ENCODE measurements at places on chromosomes 16 and 17.
A peak's percentile ranks its signal among the peaks of the same experiment; 100 is the strongest.

GRCh38 chr16:85091522-85091910 is 20.8 kb downstream of the CIBAR2 start:
- no peak overlapping the region for H3K4me3 ChIP-seq
- peaks cover 33% of the 10 kb centered on the region for H3K4me1 ChIP-seq
- peaks cover 47% of the 10 kb centered on the region for H3K36me3 ChIP-seq

DNA sequence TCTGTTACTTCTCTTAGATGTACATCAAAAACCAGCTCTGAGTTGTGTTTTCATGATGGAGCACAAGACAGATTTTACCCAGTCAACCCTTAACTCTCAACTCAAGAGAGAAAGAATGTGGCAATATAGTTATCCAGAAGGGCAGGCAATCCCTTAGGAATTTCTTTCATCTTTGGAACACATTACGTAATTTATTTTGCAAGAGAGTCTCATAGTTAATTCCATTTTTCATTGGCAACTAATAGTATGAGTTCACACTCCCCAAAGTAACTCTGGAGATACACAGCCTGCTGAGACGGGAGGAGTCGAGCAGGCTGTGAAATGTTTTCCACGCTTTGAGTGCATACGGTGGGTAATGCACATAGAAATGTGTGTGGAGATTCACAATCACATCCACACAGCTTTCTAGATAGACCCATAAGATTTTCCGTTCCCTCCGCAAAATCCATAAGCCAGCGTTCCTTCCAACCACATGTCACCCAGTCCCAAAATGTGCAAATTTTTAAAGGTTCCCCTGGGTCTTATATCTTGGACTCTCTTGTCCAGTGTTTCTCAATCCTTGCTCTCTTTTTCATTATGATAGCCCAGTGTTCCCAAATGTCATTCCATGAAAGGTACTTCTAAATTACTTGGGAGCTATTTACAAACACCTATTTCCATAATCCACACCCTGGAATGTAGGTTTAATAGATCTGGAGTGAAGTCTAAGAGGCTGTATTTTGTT is 8.4 kb upstream of the CDRT4 start:
- H3K27ac ChIP-seq, result no peak overlapping the region
- H3K27me3 ChIP-seq, result no peaks in the 10 kb centered on the region
- H3K4me3 ChIP-seq, result no peak overlapping the region
- no peaks in the 10 kb centered on the region for H3K36me3 ChIP-seq
- no peaks in the 10 kb centered on the region for H3K4me1 ChIP-seq

GRCh38 chr17:76353004-76353598 is 615 bp downstream of the PRPSAP1 start:
- DNase-seq, result no peak
- H3K27ac ChIP-seq, result no peak overlapping the region
- no peaks in the 10 kb centered on the region for H3K27me3 ChIP-seq
- H3K4me3 ChIP-seq, result peak overlapping the region; percentile 56
- no peaks in the 10 kb centered on the region for H3K36me3 ChIP-seq

GRCh38 chr17:66555605-66556004 is 253.2 kb downstream of the PRKCA start:
- no peaks in the 10 kb centered on the region for H3K4me1 ChIP-seq
- no peak overlapping the region for H3K27ac ChIP-seq
- H3K27me3 ChIP-seq, result no peaks in the 10 kb centered on the region
- H3K36me3 ChIP-seq, result no peaks in the 10 kb centered on the region

DNA sequence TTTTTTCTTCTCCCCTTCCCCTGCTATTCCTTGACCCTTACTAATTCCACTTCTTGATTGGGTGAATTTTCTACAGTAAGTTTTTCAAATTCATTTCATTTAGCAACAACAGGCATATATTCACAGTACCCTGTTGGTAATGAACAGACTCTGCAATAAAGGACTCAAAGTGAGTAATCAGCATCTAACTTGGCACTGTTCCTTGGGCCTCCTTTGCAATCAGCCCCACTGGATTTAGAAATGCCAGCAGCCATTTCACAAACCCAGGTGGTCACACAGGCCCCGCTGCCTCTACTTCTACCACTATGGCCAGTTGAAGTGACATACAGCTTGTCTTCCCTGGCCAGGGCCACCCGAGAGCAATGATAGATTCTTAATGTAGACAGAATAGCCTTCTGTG is 113.8 kb downstream of the CYB561 start:
- H3K4me1 ChIP-seq, result no peaks in the 10 kb centered on the region
- H3K4me3 ChIP-seq, result no peak overlapping the region
- no peak for DNase-seq
- no peaks in the 10 kb centered on the region for H3K27me3 ChIP-seq

GRCh38 chr17:29078183-29079045 is 35.5 kb downstream of the PIPOX start:
- no peak for DNase-seq
- H3K27ac ChIP-seq, result peak overlapping the region; percentile 1
- no peak overlapping the region for H3K4me3 ChIP-seq
- peaks cover 62% of the 10 kb centered on the region for H3K36me3 ChIP-seq
- H3K27me3 ChIP-seq, result no peaks in the 10 kb centered on the region

DNA sequence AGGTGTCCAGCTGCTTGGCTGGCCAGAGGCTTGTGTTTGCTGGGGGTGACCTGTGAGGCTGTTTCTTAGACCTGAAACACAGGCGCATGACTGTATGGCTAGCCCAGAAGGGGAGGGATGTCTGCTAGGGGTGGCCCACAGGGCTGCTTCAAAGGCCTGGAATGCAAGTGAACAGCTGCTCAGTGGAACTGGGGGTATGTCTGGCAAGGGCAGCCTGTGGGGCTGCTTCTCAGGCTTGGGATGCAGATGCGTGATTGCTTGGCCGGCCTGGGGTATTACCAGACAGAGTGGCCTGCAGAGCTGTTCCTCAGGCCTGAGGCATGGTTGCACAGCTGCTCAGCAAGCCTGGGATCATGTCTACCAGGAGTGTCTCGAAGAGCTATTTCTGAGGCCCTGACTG is 20.5 kb downstream of the TANC2 start:
- H3K4me3 ChIP-seq, result no peak overlapping the region
- H3K4me1 ChIP-seq, result peaks cover under 1% of the 10 kb centered on the region
- H3K27me3 ChIP-seq, result no peaks in the 10 kb centered on the region
- no peak for DNase-seq
- H3K36me3 ChIP-seq, result no peaks in the 10 kb centered on the region

DNA sequence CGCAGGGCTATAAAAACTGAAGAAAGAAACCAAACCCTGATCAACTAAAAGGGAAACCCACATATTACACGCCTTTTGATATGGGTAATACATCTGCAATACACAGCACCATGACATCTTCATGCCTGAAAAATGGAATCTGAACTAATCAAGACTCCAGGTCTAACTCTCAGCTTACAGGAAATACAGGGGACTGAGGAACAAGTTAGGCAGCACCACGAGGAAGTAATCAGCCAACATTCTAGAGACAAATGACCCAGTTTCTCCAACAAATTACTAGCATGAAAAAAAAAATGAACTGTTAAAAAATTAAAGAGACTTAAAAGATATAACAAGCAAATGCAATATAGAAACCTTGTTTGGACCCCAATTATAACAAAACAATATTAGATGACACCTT is 9.1 kb downstream of the SLC39A11 start:
- H3K36me3 ChIP-seq, result peaks cover 59% of the 10 kb centered on the region
- DNase-seq, result no peak
- no peaks in the 10 kb centered on the region for H3K4me1 ChIP-seq
- H3K4me3 ChIP-seq, result no peak overlapping the region
- no peak overlapping the region for H3K27ac ChIP-seq

- peaks cover 44% of the 10 kb centered on the region for H3K4me1 ChIP-seq
- DNase-seq, result no peak
- H3K27me3 ChIP-seq, result no peaks in the 10 kb centered on the region
- H3K4me3 ChIP-seq, result no peak overlapping the region
- no peaks in the 10 kb centered on the region for H3K36me3 ChIP-seq
Measured at GRCh38 chr17:46873941-46874645, 22.7 kb downstream of the WNT9B start.

GRCh38 chr16:72241008-72241407 is 69.1 kb upstream of the PMFBP1 start:
- DNase-seq, result no peak
- no peaks in the 10 kb centered on the region for H3K36me3 ChIP-seq
- H3K4me3 ChIP-seq, result no peak overlapping the region
- H3K27ac ChIP-seq, result no peak overlapping the region
- no peaks in the 10 kb centered on the region for H3K27me3 ChIP-seq

- no peaks in the 10 kb centered on the region for H3K36me3 ChIP-seq
- no peaks in the 10 kb centered on the region for H3K27me3 ChIP-seq
Measured at GRCh38 chr17:60392042-60392844, at the start of gene USP32. TSS of gene USP32 (minus strand) at chr17:60392133. CDS start at chr17:60391939, 194 bp downstream.

GRCh38 chr17:79388556-79389295 is 222.1 kb downstream of the RBFOX3 start:
- H3K4me3 ChIP-seq, result no peak overlapping the region
- H3K27me3 ChIP-seq, result no peaks in the 10 kb centered on the region
- H3K27ac ChIP-seq, result no peak overlapping the region

DNA sequence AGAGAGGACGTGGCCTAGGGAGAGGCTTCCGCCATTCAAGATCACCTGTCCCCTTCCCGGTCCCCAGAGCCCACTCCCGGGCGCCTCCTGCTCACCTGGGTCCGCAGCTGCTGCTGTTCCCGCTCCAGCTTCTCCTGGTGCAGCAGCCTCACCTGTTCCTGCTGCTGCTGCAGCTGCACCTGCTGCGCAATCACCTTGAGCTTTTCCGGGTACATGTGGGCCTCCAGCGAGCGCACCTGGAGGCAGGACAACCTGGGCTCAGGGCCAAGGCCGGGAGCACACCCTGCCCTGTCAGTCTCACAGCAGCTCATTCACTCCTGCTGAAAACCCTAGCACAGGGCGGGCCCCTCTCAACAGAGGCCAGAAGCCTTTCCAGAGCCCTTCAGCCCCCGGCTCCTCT is 12.5 kb downstream of the TFAP4 start:
- no peaks in the 10 kb centered on the region for H3K4me1 ChIP-seq
- H3K27me3 ChIP-seq, result no peaks in the 10 kb centered on the region
- H3K4me3 ChIP-seq, result no peak overlapping the region
- H3K27ac ChIP-seq, result no peak overlapping the region
- H3K36me3 ChIP-seq, result peaks cover 43% of the 10 kb centered on the region

GRCh38 chr16:48450367-48450766 is 65.2 kb upstream of the SIAH1 start:
- H3K4me1 ChIP-seq, result peaks cover 6% of the 10 kb centered on the region
- no peak for DNase-seq
- no peaks in the 10 kb centered on the region for H3K27me3 ChIP-seq
- H3K4me3 ChIP-seq, result no peak overlapping the region

DNA sequence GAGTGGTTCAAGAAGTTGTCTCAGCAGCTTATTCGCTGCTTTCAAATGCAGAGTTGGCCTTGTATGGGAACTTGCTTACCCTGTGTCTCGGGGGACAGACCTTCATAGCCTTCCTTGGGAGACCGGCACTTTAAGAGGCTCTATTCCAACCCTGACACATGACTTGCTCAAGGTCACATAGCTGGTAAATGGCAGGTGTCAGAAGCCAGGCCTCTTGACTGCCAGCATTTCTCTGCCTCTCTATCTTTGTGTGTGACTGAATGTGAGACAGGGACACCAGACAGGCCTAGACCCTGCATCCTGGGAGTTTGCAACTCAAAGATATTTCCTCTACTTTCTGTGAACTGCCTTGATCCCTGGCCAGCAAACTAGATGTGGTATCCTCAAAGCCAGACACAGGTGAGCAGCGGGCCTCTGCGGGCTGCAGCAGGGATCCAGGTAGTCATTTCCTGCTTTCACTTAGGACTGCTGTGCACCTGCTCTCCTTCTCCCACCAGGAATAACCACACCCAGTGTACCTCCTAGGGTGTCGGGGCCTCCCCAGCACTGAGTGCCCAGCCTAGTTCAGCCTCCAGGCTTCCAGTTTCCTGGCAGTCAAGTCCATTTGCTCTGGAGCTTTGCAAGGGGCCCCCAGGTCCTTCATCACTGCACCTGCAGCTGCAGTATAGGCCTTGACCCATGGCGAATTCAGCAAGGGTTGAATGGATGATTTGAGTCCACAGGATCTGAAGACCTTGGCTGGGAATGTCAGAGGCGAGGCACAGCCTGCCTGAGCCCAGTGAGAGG is 116.6 kb upstream of the TNRC6C start:
- no peak overlapping the region for H3K4me3 ChIP-seq
- no peaks in the 10 kb centered on the region for H3K36me3 ChIP-seq
- no peaks in the 10 kb centered on the region for H3K27me3 ChIP-seq
- no peak for DNase-seq

GRCh38 chr17:60641810-60642220 is 35.8 kb upstream of the BCAS3 start:
- no peaks in the 10 kb centered on the region for H3K27me3 ChIP-seq
- no peak overlapping the region for H3K27ac ChIP-seq
- H3K4me3 ChIP-seq, result no peak overlapping the region
- no peaks in the 10 kb centered on the region for H3K4me1 ChIP-seq

DNA sequence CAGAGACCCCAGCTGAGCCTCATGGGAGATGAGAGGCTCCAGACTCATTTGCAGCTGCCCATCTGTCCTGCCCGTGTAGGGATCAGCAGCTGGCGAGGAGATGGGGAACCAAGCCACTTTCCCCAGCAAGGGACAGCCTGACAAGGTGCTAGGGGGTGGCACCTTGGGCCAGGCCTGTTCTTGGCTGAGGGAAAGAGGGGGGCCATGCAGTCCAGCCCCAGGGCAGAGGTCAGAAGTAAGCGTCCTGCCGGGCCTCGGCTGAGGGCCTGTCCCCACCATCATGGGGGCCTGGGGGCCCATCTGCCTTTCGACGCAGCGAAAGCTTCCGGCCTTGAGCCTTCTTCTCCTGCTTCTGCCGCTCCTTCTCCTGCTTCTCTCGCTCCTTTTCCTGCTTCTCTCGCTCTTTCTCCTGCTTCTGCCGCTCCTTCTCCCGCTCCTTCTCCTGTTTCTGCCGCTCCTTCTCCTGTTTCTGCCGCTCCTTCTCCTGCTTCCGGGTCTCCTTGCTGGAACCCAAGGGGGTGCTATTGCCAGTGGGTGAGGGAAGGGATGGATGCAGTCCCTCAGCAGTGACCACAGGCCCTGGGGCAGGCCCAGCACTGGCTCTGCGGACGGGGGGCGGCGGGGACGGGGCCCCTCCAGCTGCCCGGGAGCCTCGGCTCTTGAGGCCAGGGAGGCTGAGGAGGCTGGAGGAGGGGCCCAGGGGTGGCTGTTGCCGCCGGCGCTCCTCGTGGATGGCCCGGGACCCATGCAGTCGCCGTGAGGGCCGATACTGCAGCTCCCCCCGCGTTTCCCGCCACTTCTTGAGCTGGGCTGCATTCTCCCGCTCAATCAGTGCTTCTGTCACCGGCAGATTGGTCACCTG is 2.8 kb upstream of the CD2BP2 start:
- H3K4me1 ChIP-seq, result peaks cover 26% of the 10 kb centered on the region
- H3K36me3 ChIP-seq, result peaks cover 62% of the 10 kb centered on the region
- H3K4me3 ChIP-seq, result no peak overlapping the region
- DNase-seq, result no peak
- H3K27me3 ChIP-seq, result no peaks in the 10 kb centered on the region

DNA sequence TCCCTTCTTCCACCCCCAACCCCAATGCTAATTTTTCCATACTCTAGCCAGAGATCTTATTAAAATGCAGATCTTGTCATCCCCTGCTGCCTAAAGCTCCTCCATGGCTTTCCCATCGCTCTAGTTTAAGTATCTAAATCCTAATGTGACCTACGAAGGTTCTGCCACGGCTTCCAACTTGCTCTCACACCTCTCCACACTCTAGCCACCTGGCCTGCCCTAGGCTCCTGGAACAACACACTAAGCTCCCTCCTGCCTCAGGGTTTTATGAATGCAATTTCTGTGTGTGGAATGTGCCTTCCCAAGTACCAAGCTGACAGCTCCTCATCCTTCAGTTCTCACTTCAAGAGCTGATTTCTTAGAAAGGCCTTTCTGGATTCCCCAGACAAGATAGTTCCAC is 16.6 kb downstream of the NXPH3 start:
- no peak overlapping the region for H3K27ac ChIP-seq
- no peak for DNase-seq
- no peak overlapping the region for H3K4me3 ChIP-seq
- peaks cover 14% of the 10 kb centered on the region for H3K36me3 ChIP-seq
- no peaks in the 10 kb centered on the region for H3K27me3 ChIP-seq

GRCh38 chr17:43924558-43924957 is 17.2 kb upstream of the MPP2 start:
- no peaks in the 10 kb centered on the region for H3K36me3 ChIP-seq
- H3K4me1 ChIP-seq, result peaks cover 15% of the 10 kb centered on the region

All from CD14-positive monocyte (primary cell).